ENCODE measurements at places on chromosomes 4 and X.

GRCh38 chr4:109989044-109989443 is 76.4 kb downstream of the EGF start:
- no peak for DNase-seq

DNA sequence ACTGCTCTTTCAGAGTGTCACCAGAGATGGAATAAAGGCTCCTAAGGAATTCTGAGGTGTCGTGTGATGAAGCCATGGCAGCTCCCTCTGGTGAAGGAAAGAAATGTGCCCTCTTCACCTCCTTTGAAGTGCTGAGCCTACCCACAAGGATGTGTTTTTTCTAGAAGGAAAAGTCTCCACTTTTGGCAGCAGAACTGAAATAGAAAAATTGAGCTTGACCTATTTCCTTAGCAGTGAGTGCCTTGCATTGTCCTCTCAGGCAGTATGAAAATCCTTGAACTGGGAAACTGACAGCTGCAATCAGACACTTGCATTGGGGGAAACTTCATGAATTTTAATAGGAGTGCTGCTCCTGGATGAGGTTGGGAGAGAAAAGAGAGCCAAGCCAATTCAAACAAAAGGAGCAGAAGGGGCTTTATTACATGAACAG is 95.2 kb downstream of the DCLK2 start:
- DNase-seq = no peak

DNA sequence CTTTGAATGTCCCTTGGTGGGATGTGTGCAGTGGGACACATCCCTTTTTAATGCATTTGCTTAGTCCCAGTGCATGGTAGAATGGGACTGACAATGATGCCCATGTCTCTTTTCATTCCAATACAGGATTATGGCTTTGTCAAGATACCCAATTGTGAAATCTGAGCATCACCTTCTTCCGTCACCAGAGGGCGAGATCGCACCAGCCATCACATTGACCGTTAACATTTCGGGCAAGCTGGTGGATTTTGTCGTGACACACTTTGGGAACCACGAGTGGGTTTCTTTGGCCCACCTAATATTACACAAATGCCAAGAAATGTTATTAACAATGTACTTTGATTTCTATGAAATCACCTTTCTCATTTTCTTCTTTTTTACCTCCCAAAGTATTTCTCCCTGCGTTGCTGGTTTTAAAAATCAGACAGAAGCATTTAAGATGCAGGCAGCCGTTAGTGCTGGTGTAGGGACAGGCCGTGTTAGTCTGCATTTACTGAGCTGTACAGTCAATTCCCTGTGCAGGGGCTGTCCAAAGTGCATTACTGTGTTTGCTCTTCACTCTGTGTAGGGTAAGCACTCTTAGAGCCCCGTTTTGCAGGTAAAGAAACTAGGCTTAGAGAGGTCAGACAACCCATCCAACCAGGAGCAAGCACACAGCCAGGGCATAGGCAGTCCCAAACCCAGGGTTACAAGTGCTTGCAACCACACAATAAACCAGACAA is 46.5 kb downstream of the CWH43 start:
- DNase-seq = no peak

GRCh38 chr4:16759931-16760582 is 138.4 kb downstream of the LDB2 start:
- DNase-seq = no peak

GRCh38 chr4:68907245-68907644 is 44.4 kb downstream of the UGT2A3 start:
- no peak for DNase-seq

DNA sequence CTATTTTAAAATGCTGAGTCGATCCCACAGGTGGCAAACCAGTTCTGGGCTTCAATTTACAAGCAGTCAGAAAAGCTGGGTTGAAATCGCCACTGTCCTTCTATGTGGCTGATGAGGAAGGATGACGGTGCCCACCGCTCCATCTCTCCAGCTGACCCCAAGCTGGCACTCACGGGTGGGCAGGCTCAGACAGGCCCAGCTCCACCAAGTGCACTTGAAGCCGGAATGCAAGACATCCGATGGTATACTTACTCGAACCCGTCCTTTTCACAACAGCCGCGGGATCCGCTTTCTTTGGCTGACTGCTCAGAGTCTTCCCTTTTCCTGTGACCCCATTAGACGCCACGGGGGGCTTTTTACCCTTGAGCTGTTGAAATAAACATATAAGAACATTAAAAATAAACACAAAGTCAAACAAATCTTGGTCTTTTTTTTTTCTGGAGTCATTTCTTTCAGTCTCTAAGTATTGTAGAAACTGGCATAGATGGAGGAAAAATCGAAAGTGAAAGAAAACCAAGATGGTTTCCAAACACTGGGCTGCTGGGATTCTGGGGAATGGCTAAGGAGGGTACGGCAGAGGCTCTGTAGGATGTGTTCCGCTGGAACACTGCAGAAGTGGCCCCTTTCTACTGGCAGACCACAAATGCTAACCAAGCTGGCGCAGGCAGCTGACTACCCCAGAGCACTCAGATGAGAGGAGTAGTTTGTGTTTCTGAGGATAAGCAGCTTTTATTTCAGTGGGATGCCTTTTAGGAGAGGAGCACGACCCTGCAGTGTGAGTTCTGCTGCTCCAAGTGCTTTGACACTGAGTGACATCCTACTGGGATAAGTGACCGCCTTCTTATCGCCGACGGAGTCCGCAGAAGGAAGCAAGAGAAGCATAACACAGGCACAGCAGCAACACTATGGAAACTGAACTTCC is 160.9 kb downstream of the AFAP1 start:
- no peak for DNase-seq

DNA sequence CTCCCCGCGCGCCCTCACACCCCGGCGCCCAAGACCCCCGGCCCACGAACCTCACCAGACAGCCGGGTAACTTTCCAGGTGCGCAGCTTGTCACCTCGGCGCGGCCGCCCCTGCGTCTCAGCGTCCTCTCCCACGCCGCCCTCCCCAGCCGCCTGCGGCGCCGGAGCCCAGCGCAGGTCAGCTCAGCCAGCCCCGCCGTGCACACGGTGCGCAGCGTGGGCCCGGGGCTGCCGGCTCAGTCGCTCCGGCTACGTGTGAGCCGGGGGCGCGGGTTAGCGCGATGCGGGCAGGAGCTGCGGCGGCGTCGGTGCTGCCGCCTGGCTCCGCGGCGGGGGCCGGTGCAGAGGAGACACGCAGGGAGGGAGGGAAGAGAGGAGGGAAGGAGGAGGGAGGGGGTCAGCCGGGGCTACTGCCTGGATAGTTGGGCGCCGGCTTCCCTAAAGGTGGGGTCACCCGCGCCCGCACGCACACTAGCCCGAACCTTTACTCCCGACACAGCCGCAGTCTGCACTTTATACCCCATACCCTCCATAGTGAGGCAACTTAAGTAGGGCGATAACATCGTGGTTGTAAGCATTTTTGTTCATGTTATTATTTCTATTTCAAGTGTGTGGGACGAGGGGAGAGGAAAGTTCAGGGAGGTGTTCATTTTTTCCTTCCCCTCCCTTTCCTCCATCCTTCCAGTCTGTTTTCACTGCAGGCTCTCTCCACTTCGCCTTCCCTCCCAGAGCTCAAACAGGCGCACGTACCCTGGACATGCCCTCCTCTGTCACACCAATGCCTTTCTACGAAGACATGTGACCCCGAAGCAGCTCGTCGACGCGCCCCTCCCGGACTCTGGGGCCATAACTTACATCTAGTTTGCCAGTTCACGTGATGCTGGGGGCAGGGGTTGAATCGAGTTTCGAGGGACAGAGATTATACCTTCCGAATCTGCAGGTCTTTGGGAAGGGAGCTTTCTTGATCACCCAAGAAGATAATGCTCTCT is at the start of gene PRKG2:
PRKG2 (minus strand) TSS at position 342 of the 988 bp plus-strand sequence. CDS start 10,175 bp downstream, outside the sequence.
- no peak for DNase-seq

DNA sequence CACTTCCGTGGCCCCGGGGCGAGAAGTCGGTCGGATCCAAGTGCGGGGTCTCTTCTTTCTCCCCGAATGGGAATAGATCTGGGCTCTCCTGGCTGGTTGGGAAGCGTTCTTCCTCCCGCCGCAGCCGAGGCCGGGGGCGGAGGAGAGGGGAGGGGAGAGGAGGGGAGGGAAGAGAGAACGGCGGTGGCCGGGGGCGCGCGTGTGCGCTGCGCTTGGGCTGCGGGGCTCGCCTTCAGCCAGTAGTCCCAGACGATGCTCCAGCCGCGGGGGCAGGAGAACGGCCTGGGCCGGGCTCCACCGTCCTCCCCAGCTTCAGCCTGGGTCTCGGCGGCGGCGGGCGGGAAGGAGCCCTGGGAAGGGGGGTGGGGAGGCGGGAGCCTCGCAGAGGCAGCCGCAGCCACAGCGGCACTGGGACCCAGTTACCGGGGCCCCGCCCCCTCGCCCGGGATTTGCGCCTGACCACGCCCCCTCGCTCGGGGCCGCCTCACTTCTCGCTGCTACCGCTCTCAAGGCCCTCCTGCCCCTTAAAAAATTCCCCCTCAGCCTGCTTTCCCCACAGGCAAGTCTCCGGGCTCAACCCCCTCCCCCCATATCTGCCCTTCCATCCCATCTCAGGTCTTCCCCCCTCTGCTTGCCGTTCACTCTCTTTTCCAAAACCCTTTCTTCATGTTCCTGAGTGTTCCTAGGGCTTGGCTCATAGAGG is at the start of gene FGD1:
FGD1 (minus strand) TSS at position 421 of the 703 bp plus-strand sequence. CDS start 802 bp downstream, outside the sequence.
- DNase-seq = peak; percentile 1

DNA sequence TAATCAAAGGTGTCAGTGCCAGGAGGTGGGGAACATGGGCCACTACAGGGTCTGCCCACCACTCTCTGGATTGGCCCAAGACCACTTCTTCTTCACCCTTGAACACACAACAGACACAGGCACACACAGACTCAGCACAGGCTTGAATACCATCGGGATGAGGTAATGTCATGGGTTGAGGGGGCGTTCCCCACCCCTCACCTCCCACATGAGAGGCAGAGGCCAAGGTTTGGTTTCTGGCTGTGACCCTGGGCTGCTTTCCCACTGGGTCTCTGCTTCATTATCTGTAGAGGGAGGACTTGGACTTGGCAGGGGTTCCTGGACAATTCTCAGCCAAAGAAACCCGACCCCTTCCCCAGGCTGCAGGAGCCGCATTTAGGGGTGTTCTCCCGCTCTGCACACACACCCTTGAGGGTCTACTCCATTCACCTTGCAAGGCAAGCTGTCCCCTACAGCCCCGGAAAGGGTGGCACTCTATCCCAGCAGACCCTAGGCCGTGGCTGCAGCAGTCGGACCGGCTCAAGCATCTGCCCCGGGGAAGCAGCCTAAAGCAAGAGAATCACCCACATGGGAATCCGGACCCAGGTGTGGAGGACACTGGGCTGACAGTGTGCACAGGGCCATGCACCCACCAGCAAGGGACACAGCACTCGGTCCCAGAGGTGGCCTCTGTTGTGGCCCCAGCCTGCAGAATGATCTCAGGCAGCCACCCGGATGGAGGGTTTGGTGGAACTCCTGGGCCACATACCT is 62.4 kb downstream of the TRMT44 start:
- DNase-seq = no peak

DNA sequence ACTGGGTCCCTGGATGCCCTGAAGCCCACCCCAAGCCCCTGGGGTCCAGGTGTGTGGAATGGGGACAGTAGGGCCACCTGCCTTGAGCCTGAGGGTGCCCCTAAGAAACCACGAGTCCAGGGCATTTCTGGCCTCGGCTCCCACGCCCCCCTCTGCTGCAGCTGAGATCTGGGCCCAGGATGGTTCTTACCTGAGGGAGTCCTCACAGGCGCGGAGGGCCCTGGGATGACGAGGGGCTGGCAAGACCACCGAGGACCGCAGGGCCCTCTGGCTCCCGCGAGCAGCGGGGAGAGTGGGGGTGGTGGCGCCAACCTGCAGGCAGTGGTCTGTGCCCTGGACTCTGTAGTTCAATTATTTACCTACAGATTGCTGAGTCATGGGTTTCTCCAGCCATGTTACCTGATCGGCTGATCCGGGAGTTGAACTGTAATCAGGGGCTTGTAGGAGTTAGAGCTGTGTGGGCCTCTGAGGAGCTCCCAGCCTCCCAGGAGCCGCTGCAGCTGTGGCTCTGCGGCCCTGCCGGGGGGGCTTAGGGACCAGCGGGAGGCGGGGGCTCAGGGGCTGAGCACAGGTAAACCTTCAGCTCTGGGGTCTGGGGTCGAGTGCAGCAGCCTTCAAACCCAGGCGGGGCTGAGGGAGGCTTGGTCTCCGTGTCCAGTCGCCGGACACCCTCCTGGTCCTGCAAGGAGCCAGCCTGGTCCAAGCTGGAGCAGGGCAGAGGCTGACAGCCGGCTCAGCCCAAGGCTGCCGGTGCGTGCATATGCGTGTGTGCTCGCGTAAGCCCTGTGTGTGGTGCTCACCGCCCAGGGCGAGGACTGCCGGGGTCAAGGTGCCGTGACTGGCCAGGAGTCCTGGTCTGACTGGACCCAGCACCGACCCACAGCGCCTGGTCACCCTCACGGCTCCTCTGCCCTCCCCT is at the start of gene SLC26A1:
SLC26A1 (minus strand) TSS at position 294 of the 919 bp plus-strand sequence. CDS start 1,701 bp downstream, outside the sequence.
- DNase-seq = no peak

DNA sequence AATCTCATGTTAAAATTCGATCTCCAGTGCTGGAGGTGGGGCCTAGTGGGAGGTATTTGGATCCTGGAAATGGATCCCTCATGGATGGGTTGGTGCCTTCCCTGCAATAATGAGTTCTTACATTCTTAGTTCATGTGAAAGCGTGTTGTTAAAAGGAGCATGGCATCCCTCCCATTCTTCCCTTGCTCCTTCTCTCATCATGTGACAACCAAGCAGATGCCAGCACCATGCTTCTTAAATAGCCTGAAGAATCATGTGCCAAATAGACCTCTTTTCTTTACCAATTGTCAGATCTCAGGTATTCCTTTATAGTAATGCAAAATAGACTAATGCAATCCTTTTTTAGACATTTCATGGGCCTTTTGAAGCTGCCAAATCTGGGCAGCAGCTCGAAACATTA is 29.0 kb upstream of the CLNK start:
- no peak for DNase-seq

- no peak for DNase-seq
Measured at GRCh38 chrX:135396109-135396508, 25.6 kb upstream of the SMIM10L2A start.

- no peak for DNase-seq
Measured at GRCh38 chrX:153791104-153791852, 2.9 kb downstream of the IDH3G start.

- DNase-seq = no peak
Measured at GRCh38 chrX:20063716-20064351, 52.9 kb downstream of the MAP7D2 start.

Measured in activated CD4-positive, CD25-positive, alpha-beta regulatory T cell (primary cell).